ENCODE measurements at places on chromosomes 13 and 19.

DNA sequence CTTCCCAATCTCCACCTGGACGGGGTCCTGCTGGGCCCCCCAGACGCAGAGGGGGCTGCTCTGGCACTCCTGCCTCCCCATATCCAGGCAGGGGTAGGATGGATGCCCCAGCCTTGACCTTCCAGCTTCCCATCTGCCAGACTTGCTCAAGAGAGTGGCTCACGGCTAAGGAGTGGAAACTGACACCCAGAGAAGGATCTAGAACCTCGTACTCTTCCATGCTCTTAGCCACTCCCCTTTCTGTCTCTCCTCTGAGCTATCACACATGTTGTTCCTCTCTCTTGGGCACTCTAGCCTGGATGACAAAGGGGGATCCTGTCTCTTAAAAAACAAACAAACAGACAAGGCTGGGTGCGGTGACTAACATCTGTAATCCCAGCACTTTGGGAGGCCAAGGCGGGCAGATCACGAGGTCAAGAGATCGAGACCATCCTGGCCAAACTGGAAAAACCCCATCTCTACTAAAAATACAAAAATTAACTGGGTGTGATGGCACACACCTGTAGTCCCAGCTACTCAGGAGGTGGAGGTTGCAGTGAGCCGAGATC is 12.2 kb upstream of the FUT5 start:
- DNase-seq, result no peak

- no peak for DNase-seq
These were observed 16.2 kb upstream of the NAA16 start for GRCh38 chr13:41294914-41295313.

DNA sequence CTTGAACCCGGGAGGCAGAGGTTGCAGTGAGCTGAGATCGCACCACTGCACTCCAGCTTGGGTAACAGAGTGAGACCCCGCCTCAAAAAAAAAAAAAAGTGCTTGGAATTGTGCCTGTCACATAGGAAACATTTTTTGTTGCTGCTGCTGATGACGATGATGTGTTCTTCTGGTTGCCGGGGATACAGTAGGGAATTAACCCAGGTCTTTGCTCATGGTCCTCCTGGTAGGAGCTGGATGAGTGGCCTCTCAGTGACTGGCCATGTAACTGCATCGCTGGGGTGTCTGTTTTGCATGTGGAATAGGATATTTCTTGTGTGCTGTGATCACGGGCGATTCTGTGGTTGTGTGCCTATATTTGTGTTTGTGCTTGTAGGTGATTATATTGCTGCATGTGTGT is 4.7 kb upstream of the CNFN start:
- no peak for DNase-seq

GRCh38 chr13:32028711-32029110 is 2.9 kb upstream of the FRY start:
- no peak for DNase-seq

- DNase-seq, result no peak
These were observed 6.6 kb downstream of the TMEM272 start for GRCh38 chr13:51838240-51838846.

DNA sequence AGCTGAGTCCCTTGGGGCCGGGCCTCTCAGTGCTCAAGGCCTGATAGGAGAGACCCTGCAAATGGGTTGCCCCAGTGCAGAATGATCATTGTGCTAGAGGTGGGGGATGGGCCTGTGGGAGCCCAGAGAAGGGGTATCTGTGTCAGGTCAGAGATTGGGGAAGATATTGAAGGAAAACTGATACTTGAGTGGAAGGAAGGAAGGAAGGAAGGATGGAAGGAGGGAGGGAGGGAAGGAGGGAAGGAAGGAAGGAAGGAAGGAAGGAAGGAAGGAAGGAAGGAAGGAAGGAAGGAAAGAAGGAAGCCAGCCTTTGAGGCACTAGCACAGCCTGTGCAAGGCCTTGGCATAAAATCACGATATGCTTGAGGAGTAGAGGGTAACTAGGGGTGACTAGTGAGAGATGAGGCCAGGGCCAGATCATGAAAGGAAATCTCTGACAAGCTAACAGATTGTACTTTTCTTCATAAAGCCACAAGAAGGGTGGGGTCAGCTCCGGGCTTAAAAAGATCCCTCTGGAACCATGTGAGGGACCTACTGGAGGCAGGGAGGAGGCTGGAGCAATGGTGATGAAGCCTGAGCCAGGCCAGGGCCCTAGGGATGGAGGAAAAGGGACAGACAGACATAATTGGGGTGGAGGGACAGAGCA is 11.4 kb downstream of the PTH2 start:
- no peak for DNase-seq

DNA sequence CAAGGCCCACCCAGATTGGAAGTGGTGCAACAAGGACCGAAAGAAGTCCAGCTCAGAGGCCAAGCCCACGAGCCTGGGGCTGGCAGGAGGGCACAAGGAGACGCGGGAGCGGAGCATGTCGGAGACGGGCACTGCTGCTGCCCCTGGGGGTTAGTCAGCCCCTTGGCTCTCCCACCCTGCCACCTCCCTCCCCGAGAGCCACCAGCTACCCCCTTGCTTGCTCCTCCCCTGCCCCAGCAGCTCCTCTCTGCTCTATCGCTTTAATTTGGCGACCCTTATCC is 14.2 kb upstream of the PRR19 start:
- no peak for DNase-seq

GRCh38 chr13:100523411-100523810 is 65.2 kb downstream of the GGACT start:
- no peak for DNase-seq

GRCh38 chr13:46315491-46316075 is 71.5 kb downstream of the RUBCNL start:
- DNase-seq, result no peak

DNA sequence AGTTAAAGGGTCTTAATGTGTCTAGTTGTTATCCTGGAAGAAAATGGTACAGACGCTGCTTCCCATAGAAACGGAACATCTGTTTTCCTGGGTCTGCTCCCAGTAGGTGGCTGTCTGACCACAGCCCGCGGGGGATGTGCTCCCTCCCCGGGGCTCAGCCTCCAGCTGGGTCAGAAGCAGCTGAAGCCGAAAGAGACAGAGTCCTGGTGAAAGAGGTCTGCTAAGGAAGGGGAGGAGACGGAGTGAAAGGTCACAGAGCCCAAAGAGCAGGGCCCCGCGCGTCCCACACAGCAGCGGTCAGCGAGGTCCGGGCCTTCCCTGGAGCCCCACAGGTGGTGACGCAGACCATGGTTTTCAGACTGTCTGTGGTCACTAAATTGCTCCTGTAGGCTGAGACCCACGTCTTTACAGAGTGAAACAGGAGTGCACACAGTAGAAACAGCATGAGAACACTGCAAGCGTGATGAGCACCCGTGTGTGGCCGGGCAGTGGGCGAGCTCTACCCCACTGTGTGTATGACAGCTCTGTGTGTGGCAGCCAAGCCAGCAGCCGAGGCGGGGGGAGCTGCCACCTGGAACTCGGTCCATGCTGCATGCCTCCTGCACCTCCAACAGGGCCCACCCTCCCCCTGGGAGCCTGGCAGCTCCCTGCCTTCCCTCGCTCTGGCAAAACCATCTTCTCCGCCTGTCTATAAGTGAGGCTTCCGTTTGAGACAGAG is 52.0 kb upstream of the C13orf46 start:
- no peak for DNase-seq

DNA sequence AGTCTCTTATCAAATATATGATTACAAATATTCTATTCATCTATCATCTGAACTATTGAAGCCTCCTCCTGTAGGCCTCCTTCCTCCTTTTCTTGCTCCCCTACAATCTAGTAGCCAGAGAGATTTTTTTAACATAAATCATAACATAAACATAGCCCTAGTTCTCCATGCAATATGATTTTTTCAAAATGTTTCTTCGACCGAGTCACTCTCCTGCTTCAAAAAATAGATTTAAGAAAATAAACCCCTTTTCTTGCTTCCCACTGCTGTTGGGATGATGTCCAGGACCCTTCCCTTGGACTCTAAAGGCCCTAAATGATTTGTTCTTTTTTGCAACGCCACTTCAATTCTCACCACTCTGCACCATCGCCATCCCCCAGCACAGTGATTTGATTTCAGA is 319.7 kb upstream of the TSHZ3 start:
- DNase-seq, result no peak

DNA sequence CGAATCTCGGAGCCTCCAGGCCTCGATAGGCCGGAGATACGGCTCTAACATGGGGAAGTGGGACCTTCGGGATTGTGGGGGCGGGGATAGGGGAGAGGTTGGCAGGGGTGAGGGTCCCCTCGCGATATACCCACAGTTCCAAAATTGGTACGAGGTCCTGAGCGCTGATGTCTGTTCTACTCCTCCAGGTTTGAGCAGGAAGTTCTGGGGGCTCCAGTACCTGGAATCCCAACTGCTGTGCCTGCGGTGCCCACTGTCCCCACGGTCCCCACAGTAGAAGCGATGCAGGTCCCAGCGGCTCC is 447 bp downstream of the RBM42 start:
- DNase-seq, result no peak

- DNase-seq, result no peak
These were observed 899 bp downstream of the GIPC3 start for GRCh38 chr19:3586127-3586626.

- DNase-seq, result no peak
These were observed 84.3 kb downstream of the SLAIN1 start for GRCh38 chr13:77781808-77782207.

- DNase-seq, result no peak
These were observed 147.6 kb upstream of the RXFP2 start for GRCh38 chr13:31591642-31592233.

DNA sequence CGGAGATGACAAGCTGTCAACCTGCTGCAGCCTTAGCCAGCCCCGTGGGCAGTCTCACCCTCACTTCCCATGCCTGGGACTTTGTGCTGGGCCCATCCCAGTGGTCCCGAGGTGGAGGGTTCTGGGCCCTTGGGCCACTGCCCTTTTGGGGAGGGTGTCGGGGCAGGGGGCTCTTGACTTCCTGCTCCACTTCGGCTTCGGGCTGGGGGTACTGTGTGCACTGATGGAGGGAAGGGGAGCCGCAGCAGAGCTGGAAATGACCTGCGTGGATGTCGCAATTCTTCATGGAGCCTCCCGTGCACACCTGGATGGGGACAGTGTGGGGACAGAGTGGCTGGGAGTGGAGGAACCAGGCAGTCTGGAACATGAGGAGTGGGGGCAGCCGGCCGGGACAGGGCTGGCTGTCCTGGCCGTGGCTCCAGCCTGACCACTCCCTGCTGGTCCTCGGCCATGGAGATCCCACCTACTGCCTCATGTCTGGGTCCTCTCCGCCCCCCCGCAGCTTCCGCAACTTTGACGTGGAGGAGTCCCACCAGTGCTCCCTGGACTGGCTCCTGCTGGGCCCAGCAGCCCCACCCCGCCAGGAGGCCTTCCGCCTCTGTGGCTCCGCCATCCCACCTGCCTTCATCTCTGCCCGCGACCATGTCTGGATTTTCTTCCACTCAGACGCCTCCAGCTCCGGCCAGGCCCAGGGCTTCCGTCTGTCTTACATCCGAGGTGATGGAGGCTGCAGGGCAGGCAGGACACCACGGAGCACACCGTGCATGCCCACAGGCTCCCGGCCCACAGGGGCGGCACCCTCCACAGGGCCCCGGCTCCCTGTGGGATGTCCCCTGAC is 10.2 kb downstream of the LRP3 start:
- DNase-seq, result no peak

Data from effector memory CD8-positive, alpha-beta T cell (primary cell).